ENCODE measurements at places on chromosomes 16 and 17. TPM values are rescaled to one million over a fixed set of nuclear protein-coding genes. Genes with fewer than 3 reads are reported as not detected.

GRCh38 chr17:11486101-11486867 is 112.0 kb upstream of the DNAH9 start:
- H3K27ac ChIP-seq, result no peak overlapping the region
- no peaks in the 10 kb centered on the region for H3K27me3 ChIP-seq
- no peaks in the 10 kb centered on the region for H3K4me1 ChIP-seq
- no peaks in the 10 kb centered on the region for H3K36me3 ChIP-seq
- DNase-seq, result no peak
- H3K4me3 ChIP-seq, result no peak overlapping the region

- no peak for DNase-seq
- no peaks in the 10 kb centered on the region for H3K27me3 ChIP-seq
- no peaks in the 10 kb centered on the region for H3K4me1 ChIP-seq
- no peak overlapping the region for H3K27ac ChIP-seq
- H3K4me3 ChIP-seq, result no peak overlapping the region
Measured at GRCh38 chr16:67822511-67822910, 15.8 kb downstream of the TSNAXIP1 start.

DNA sequence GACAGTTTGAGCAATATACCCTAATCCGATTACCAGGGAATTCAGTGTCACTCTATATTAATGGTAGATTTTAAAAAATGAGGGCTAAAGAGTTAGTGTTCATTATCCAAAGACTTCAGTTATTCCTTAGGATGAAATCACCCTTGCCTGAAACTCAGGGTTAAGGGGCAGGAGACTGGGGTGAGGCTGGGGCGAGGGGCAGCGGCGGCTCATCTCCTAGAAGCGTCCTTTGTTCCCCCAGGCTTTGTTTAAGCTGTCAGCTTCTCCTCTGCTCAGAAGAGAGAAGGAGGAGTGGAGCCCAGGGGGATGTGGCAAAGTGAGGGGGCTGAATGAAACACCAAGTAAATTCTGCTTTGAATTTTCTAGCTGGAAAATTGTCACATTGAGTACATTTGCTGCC is 117.7 kb upstream of the ELAC2 start:
- no peaks in the 10 kb centered on the region for H3K27me3 ChIP-seq
- H3K4me1 ChIP-seq, result no peaks in the 10 kb centered on the region
- peaks cover 2% of the 10 kb centered on the region for H3K36me3 ChIP-seq
- H3K4me3 ChIP-seq, result no peak overlapping the region
- H3K27ac ChIP-seq, result no peak overlapping the region
- DNase-seq, result no peak

GRCh38 chr16:63200940-63201339 is 1164.7 kb upstream of the CDH8 start:
- no peak overlapping the region for H3K4me3 ChIP-seq
- DNase-seq, result no peak
- peaks cover 3% of the 10 kb centered on the region for H3K36me3 ChIP-seq
- H3K27me3 ChIP-seq, result no peaks in the 10 kb centered on the region
- no peaks in the 10 kb centered on the region for H3K4me1 ChIP-seq
- H3K27ac ChIP-seq, result no peak overlapping the region

- H3K4me1 ChIP-seq, result peaks cover 84% of the 10 kb centered on the region
- no peak overlapping the region for H3K27ac ChIP-seq
- H3K27me3 ChIP-seq, result no peaks in the 10 kb centered on the region
- DNase-seq, result no peak
- peaks cover 1% of the 10 kb centered on the region for H3K36me3 ChIP-seq
Measured at GRCh38 chr17:66417300-66417719, 114.9 kb downstream of the PRKCA start.

Gene CLDN7
- 3.1 TPM for total RNA-seq

GRCh38 chr16:73403291-73403690 is 355.4 kb upstream of the ZFHX3 start:
- no peak overlapping the region for H3K4me3 ChIP-seq
- DNase-seq, result no peak
- H3K4me1 ChIP-seq, result no peaks in the 10 kb centered on the region
- no peaks in the 10 kb centered on the region for H3K27me3 ChIP-seq

GRCh38 chr17:27608328-27609230 is 22.4 kb upstream of the LGALS9 start:
- peaks cover 25% of the 10 kb centered on the region for H3K4me1 ChIP-seq
- H3K4me3 ChIP-seq, result no peak overlapping the region
- DNase-seq, result no peak
- H3K36me3 ChIP-seq, result peaks cover 3% of the 10 kb centered on the region
- H3K27me3 ChIP-seq, result no peaks in the 10 kb centered on the region

Gene ABCA8
- total RNA-seq, result not detected

DNA sequence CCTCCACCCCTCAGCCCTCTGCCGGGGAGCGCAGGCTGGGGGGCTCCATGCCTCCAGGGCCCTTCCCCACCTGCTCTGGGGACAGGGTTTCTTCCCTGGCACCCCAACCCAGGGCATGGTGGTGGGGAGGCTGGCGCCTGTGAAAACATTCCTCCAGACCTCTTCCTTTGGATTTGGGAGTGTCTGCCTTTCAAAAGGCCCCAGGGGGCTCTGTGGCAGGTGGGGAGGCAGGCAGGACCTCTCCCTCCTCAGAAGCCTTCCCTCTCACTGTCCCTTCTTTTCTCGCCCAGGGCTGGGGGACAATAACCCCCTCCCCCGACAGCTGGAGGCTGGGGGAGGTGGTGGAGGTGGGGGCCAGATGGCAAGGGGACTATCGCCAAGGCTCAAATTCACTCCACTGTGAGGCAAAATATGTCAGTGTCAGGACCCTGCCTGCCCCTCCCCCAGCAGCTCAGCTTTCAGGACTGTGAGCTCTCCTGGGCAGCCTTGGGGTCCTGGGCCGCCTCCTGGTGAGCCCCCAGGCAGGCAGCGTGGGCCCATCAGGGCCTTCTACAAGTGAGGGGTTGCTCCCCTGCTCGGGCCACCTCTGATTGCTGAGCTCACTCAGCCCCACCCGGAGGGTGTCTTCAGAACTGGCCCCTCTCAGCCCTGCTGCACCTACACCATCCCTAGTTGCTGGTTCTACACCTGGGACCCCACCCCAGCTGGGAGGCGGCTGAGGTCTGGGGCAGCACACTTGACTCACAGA is 1.8 kb downstream of the CDH15 start:
- peaks cover 7% of the 10 kb centered on the region for H3K27me3 ChIP-seq
- peaks cover 8% of the 10 kb centered on the region for H3K4me1 ChIP-seq
- DNase-seq, result no peak
- no peak overlapping the region for H3K4me3 ChIP-seq

DNA sequence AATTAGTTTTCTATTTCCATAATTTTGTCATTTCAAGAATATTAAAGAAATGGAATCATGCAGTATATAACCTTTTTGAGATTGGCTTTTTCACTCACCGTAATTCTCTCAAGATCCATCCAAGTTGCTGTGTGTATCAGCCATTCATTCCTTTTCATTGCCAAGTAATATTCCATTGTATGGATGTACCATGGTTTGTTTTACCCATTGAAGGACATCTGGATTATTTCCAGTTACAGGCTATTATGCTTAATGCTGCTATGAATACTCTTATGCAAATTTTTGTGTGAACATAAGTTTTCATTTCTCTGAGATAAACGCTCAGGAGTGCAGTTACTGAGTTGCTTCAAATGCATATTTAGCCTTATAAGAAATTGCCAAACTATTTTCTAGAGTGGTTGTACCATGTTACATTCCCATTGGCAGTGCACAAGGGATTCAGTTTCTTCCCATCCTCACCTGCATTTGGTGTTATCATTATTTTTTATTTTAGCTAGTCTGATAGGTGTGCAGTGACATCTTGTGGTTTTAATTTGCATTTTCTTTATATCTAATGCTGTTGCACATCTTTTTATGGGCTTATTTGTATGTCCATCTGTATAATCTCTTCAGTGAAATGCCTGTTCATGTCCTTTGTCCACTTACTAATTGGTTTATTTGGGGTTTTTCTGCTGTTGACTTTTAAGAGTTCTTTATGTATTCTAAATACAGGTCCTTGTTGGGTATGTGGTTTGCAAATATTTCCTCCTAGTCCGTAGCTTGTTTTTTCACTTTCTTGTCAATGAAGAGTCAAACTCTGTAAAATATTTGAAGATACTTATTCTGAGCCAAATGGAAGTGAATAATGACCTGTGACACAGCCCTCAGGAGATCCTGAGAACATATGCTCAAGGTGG is 32.7 kb downstream of the BMERB1 start:
- H3K4me1 ChIP-seq, result no peaks in the 10 kb centered on the region
- no peaks in the 10 kb centered on the region for H3K27me3 ChIP-seq
- no peak overlapping the region for H3K27ac ChIP-seq
- H3K4me3 ChIP-seq, result no peak overlapping the region

DNA sequence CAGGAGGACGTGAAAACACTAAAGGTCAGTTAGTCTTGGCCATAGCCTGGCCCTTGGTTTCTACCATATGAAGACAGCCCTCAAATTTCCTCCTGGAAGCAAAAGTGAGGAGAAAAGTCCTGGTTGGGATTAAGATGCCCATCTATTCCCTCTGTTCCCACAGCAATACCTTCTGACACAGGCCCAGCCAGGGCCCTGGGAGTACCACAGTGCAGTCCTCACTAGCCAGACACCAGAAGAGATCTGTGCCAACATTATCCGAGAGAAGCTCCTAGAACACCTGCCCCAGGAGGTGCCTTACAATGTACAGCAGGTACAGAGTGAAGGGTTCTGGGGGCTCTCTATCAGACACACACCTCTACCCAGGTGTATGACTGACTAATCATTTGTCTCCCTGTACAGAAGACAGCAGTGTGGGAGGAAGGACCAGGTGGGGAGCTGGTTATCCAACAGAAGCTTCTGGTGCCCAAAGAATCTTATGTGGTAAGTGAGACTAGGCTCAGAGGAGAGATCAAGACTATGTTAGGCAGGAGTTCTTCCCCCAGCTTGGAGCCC is 4.1 kb downstream of the ERAL1 start:
- no peak overlapping the region for H3K4me3 ChIP-seq
- H3K27ac ChIP-seq, result peak overlapping the region; percentile 75
- H3K36me3 ChIP-seq, result peaks cover 8% of the 10 kb centered on the region
- no peaks in the 10 kb centered on the region for H3K27me3 ChIP-seq

Gene CDC6
- total RNA-seq, result 86.2 TPM

GRCh38 chr17:61335105-61335844 is 64.4 kb upstream of the TBX2 start:
- no peak overlapping the region for H3K4me3 ChIP-seq
- no peak overlapping the region for H3K27ac ChIP-seq
- H3K4me1 ChIP-seq, result no peaks in the 10 kb centered on the region
- no peak for DNase-seq

DNA sequence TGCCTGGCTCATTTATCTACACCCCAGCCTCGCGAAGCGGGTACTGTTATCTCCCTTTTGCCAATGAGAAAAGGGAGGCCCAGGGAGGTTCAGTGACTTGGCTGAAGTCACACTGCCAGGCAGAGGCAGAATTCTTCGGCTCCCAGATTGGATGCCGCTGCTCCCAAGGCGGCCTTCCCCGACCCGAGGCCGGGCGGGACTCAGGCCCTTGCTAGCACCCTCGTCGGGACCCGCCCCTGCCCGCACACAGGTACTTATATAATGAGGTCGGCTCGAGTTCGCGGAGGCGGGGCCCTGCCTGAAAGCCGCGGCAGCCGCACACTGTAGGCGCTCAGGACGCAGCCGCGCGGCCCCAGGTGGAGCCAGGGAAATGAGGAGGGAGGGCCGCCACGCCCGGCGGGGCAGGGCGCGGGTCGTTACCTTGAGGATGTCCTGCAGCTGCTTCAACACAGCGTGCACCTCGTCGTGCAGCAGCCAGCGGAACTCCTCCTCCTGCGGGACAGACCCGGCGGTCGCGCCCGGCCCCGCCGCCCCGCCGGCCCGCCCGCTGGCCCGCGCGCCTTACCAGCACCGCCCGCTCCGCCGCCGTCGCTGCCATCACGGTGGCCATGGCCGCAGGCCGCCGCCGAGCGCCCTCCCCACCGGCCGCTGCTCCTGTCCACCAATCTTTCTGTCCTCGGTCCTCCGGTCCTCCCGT is at the start of gene ROGDI:
ROGDI (minus strand) TSS at position 672 of the 697 bp plus-strand sequence; CDS start at position 610, 62 bp downstream.
- H3K36me3 ChIP-seq, result no peaks in the 10 kb centered on the region
- H3K4me3 ChIP-seq, result peak within 1 kb of the TSS; percentile 86
- H3K4me1 ChIP-seq, result peaks cover 13% of the 10 kb centered on the region
- H3K27me3 ChIP-seq, result no peaks in the 10 kb centered on the region
- H3K27ac ChIP-seq, result no peak within 1 kb of the TSS

- peaks cover 25% of the 10 kb centered on the region for H3K4me1 ChIP-seq
- no peaks in the 10 kb centered on the region for H3K27me3 ChIP-seq
Measured at GRCh38 chr16:53372992-53373871, 61.0 kb upstream of the RBL2 start.

DNA sequence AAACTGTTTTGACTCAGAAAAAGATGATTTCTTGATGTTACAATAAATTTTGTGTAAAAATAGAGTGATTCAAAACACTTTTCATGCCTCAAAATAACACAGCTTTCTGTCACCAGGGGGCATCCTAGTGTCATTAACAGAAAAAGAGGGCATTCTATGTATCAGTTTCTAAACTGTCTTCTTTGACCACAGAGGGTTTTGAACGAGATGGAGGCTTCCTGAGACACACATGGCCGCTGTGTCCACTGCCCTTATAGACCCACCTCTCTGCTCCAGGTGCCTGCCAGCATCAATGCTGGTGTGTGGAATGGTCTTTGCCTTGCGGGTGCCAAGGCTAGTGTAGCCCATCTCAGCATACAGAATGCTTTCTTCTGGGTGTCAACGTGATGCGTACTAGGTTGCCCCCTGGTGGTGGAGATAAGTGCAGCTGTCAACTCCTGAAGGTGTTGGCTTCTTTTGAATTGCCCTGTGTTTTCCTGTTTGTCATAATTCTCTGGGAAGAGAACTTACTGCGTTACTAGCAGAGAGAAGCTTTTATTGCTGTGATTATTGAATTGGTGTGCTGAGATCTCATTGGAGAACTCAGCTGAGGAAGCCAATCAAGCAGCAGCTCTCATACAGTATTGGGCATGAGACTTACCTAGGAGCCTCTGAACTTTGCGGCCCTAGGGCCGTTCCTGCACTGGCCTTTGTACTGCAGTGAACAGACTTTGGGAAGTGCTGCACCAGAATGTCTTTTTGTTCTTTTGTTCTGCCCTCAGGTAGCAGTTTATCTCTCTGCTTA is 38.6 kb downstream of the USP10 start:
- peak; percentile 81 for DNase-seq
- peaks cover 12% of the 10 kb centered on the region for H3K36me3 ChIP-seq
- H3K4me3 ChIP-seq, result peak overlapping the region; percentile 66
- no peaks in the 10 kb centered on the region for H3K27me3 ChIP-seq

DNA sequence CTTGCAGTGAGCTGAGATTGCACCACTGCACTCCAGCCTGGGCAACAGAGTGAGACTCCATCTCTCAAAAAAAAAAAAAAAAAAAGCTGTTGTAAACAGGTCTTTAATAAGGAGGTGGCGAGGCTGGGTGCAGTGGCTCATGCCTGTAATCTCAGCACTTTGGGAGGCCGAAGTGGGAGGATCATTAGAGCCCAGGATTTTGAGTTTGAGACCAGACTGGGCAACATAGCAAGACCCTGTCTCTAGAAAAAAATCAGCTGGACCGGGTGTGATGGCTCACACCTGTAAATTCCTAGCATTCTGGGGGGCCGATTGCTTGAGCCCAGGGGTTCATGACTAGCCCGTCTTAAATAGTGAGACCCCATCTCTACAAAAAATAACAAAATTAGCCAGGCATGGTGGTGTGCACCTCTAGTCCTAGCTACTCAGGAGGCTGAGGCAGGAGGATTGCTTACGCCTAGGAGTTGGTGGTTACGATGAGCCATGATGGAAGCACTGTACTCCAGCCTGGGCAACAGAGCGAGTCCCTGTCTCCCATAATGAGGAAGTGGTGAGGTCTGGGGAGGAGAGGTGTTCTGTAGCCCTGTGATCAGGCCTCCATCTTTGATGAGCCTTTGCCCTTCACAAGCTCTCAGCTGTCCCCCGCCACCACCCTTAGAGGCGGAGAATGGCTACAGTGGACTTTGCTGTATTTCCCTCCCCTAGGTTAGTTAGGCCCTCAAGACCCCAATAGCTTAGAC is 36.2 kb downstream of the ZNF778 start:
- peaks cover 4% of the 10 kb centered on the region for H3K36me3 ChIP-seq
- H3K27me3 ChIP-seq, result peaks cover 20% of the 10 kb centered on the region
- peaks cover 17% of the 10 kb centered on the region for H3K4me1 ChIP-seq

Gene CCL7
- not detected for total RNA-seq
